RCC 7860 (cell line): ENCODE measurements at places on chromosomes 7 and 10.

- no peak for DNase-seq
These were observed 76.2 kb upstream of the MPP7 start for GRCh38 chr10:28378986-28379585.

GRCh38 chr7:108459922-108460551 is 3.8 kb upstream of the NRCAM start:
- peak; percentile 43 for DNase-seq

- no peak for DNase-seq
These were observed 1224.2 kb upstream of the SORCS1 start for GRCh38 chr10:108388706-108389105.

DNA sequence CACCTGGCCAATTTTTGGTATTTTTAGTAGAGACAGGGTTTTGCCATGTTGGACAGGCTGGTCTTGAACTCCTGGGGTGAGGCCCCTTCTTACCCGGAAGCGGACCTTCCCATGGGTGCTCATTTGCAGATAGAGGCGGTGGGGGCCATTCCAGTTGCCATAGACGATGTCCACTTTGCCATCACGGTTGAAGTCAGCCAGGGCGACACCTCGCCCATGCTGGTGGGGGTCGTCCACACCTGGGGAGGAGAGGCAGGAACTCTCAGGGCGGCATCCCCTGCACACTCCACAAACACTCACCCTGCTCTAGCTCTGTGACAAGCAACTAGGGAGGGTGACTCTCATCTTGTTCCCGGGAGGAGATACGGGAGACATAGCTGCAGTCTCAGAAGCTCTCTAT is 54.9 kb downstream of the GOLGA7B start:
- DNase-seq, result no peak

DNA sequence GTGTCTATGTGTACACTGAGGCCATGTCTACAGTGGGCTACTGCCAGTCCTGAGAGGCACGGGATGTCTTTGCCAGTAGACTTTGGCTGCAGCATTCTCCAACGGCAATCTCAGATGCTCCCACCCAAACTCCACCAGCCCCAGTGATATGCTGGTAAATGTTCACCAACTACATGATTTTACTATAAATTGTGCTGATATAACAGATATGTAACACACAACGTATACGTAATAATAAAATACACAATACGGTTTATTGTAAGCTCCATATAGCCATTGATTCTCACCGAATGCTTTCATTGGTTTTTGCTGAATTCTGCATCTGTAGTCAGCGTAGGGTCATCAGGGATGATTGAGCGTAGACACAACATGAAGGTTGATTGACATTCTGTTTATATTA is 47.3 kb upstream of the C7orf33 start:
- DNase-seq, result no peak

DNA sequence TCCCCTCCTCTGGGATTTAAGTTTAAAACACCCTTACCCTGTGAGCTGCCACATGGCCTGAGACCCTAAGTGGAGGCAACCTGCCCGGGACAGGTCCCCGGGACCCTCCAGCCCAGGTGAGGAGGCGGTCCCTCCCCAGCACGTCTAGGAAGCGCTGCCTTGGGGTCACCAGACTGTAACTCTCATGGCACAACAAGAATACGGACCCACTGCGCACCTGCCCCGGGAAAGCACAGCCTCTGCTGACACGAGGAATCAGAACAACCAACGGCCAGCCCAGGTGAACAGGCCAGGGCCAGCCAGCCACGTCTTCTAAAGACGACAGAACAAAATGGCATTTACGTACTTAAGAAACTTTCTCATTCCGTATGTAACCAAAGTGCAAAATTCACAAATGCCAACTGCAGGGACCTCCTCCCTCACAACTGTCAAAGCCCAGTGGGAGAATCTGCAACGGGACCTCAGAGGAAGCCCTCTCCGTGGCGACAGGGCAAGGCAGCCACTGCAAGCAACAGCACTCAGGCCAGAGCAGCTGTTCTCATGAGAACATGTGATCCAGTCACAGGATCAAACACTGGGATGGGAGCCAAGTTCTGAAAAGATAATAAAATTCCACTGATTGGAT is 208.4 kb downstream of the DIP2C start:
- DNase-seq, result no peak

- DNase-seq, result no peak
These were observed 8.0 kb downstream of the SYCE1 start for GRCh38 chr10:133557381-133557780.

GRCh38 chr10:9294132-9294663 is 1239.7 kb downstream of the GATA3 start:
- no peak for DNase-seq

DNA sequence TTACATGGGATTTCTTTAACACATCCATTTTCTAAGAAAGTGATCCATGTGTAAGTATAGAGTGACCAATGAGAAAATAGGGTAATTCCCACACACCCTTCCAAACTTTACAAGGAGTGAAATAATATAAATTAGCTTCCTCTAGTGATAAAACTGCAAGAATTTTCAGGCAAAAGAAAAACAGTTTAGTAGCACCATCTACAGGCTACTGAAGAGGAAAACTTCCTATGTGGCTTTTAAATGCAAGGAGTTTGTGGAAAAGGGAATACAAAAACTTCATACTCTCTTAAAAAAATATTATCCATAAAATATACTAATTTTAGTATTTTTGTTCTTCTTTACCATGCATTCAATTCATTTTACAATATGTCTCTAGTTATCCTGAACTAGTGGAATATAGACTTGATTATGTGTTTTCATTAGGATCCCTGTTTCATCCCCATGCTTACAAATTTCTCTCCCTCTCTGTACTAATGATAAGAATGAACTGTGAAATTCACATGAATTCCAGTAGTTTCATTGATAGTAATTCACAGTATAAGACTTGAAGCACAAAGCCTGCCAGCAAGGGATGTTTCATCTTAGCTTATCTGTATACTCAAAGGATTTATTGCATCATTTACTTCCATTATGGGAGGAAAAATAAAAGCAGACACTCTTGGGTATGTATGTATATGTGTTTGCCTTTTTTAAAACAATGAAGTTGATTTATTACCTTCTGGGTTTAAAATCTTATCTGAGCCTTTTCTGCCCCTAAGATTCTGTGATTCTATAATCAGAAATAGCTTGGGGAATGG is 442.9 kb downstream of the AUTS2 start:
- DNase-seq, result no peak
